ENCODE measurements at places on chromosomes 16 and 17.

- DNase-seq: no peak
Measured at GRCh38 chr17:77728474-77728795, 230.1 kb upstream of the TNRC6C start.

DNA sequence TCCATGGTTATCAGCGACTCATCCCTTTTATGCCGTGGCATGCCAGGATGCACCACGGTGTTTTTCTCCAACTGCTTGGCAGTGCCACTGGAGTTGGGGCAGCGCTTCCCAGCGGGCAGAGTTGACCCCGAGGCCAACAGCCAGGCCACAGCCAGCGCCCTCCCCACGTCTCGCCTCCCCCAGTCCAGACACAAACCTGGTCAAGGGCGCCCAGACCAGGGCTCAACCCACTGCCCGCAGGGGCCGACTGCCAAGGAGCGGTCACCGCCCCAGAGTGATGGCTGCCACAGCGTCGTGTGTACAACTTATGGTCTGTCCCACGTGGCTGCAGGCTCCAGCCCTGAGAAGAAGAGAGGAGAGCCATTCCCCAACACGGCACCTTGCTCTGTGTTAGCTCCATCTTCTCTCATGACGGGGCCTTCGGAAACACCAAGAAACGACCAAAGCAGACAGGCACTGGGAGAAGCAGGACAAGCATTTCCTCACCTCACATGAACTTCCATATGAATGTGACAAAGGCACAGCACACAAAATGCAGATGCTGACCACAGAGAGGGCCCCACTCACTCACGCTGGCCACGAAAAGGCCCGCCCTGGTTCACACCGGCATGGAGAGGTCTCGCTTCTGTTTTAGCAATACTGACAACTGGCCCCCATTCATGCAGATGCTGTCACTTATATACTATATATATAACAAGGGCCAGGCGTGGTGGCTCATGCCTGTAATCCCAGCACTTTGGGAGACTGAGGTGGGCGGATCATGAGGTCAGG, 27.0 kb downstream of the AXIN1 start:
- no peak for DNase-seq

DNA sequence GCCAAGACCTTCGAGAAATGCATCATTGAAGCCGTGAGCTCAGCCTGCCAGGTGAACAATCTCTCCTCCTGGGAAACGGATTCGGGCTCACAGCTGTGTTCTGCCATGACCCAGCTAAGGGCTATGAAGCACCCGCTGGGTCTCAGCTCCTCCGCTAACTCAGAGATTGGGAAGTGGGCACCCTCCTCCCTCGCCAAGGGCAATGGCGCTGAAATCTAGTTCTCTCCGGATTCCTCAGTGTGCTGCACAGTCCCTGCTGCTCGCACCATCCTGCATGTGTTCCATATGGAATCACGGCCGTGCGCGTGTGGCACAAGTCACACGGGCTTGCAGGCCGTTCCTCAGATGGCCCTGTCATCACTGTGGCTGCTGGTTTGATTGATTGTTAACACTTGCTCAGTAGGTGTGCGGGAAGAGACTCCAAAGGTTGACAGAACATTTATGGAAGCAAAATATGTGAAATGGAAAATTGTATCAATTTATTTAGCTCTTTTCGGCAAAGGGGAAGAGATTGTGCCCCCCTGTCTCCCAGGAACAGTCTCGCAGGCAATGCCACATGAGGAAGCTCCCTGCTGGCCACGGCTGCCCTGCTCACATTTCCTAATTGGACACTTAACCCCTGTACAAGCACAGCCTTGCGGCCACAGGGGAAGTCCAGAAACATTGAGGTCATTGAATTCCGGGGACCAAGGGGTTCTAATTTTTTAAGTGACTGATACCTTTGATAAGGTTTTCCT, 58.8 kb downstream of the RNF213 start:
- DNase-seq: no peak

DNA sequence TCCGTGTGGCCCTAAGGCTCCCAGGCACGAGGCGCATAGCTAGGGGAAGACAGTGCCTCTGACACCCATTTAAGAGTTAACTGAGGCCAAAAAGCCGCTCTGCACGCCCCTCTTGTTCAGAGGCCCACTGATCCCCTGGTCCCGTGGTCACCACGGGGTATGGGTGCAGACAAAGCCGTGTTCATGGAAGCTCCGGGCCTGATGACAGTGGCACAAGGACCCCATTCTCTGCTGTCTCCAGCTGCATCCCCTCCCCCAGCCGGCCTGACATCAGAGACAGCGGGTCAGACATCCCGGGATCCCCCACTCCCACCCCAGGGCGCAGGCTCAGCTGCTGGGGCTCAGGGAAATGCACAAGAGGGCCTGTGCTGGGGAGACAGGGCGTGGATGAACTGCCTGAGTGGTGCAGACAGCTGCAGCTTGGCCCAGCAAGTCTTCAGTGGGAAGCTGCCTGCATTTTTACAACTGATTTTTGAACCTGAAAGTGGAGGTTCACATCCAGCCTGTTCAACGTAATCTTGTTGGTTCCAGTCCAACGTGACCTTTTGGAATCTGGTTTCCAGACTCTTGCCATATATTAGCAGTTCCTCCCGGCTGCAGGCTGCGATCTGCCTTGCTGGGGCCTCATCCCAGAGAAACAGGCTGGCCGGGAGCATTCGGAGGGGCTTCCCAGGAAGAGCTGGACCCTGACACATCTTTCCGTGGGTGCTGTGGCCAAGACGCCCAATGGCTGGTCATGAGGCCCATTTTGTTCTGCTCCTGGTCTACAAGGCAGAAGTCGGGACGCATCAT, 9.7 kb upstream of the BAHCC1 start:
- no peak for DNase-seq

- DNase-seq: no peak
Measured at GRCh38 chr16:64878940-64879339, 242.9 kb downstream of the CDH11 start.

- no peak for DNase-seq
Measured at GRCh38 chr16:88359008-88359407, 23.8 kb upstream of the ZNF469 start.

GRCh38 chr17:74812109-74813009, 36.2 kb upstream of the NAT9 start:
- DNase-seq: no peak

- no peak for DNase-seq
Measured at GRCh38 chr16:85384833-85385462, 228.2 kb upstream of the GSE1 start.

GRCh38 chr17:31490019-31490650, 98.7 kb downstream of the RAB11FIP4 start:
- DNase-seq: peak; percentile 19

DNA sequence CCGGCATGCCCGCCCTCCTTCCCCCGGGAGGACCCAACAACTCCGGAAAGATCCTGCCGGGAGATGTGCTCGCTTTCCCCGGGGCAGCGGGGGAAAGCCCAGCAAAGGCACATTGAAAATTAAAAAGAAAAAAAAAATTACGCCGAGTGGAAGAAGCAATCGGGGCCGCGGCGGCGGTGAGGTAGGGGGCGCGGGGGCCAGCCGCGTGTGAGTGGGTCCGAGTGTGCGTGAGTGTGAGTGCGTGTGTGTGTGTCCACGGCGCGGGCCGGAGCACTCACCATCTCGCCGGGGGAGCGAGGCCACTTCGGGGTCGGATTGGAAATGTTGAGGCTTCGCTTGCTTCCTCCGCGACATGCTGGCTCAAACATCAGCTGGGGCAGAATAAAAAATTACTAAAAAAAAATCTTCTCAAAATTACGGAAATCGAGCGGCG, at the start of gene SALL1:
Gene SALL1 (minus strand): TSS at position 383 of the 433 bp plus-strand sequence. CDS start 29 bp downstream, at position 354.
- DNase-seq: no peak

DNA sequence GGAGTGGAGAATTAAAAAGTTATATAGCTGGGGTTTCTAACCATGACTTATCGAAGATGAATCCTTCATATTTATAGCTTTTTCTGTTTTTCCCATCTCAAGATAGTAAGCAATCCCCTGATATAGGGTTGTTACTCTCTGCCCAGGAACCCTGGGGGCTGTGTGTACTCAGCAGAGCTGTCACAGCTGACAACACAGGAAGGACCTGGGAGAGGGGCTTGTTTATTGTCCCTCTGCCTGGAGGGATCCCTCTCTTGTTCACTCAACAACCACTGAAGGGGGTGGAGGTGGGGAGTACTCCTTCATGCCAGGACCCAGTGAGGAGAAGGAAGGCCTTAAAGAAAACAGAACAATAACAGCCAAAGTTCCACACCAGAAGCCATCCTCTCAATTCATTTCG, 19.8 kb downstream of the ASIC2 start:
- DNase-seq: no peak

DNA sequence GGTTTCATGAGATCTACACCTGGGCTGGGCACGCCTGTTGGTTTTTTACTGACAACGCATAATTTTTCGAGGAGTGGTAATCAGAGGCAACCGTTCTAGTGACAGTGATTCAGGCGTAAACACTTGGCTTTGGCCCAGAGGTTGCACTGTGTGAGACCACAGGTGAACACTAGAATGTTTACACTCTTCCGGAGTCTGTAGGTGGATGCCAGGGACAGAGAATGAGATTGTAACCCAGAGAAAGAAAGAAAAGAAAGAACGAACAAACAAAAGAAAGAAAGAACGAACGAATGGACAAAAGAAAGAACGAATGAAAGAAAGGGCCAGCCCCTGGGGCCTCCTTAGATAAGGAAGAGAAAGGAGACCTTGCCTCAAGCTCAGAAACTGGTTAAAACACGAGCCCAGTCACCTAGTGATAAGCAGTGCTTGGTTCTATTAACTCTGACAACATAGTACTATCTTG, 113.2 kb downstream of the PRKCB start:
- DNase-seq: peak; percentile 69

GRCh38 chr17:48555258-48556228, 10.6 kb upstream of the HOXB2 start:
- DNase-seq: no peak

- peak; percentile 86 for DNase-seq
Measured at GRCh38 chr17:38701504-38702165, 3.4 kb upstream of the MLLT6 start.

DNA sequence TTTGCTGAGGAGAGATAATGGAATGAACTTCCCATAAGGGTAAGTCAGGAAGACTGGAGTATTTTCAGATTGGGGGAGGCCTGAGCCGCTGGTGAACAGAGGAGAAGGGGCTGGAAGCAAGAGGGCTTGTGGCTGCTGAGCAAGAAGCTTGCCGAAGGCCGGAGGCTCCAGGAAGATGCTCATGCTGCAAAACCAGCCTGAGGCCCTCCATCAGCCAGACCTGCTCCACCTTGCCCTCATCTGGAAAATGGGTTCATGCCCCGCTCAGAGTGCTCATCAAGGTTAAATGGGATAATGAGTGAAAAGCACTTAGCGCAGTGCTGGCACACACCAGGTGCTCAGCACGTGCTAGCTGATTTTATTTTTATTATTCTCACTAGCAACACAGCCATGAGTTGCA, 5.5 kb upstream of the ASGR1 start:
- no peak for DNase-seq

DNA sequence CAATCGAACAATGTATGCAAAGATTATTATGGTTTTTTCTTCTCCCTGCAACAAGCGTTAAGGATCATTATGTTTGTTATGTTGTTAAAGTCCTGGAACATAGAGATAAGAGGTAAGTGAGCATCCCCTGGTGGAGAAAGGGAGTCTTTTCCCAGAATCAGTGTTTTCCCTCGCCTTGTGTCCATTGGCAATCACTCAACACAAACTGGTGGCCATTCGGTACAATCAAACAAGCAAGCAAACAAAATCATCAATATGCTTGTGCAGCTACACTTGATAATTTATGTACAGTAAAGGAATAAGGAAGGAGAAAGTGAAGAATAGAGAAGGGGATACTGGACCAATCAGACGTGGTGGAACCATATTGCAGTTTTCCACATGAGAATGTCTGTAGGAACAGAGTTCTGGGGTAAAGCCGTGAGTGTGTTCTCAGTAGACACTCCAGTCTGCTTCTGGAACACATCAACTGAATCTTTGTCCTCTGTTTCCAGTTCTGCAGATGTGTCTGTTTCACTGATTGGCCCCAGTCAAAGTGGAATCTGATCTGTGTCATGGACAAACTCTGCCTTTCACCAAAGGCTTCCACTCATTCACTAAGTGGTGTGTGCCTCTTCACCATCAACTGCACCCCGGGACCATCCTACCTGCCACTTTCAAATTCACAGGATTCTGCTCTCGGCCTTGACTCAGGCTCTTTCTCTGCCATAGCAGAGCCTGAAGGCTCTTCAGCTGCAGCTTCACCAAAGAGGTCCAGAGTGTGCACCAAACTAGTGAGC, 169.5 kb downstream of the AHSP start:
- DNase-seq: no peak

DNA sequence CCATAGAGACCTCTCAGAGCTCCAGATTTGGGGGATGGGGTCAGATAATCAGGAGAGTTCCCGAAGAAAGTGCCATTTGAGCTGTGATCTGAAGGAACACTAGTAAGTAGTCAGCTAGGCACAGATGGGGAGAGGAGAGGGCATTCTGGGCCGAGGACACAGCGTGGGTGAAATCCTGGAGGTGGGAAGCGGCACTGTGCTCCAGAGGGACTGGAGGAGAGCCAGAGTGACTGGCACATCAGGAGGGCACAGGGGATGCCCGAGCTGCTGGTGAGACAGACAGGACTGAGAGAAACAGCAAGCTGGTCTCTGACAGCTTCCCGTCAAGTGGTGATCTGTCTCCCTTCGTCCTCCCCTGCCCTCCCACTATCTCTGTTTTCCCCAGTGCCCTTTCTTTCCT, 40.6 kb downstream of the KNOP1 start:
- DNase-seq: no peak

DNA sequence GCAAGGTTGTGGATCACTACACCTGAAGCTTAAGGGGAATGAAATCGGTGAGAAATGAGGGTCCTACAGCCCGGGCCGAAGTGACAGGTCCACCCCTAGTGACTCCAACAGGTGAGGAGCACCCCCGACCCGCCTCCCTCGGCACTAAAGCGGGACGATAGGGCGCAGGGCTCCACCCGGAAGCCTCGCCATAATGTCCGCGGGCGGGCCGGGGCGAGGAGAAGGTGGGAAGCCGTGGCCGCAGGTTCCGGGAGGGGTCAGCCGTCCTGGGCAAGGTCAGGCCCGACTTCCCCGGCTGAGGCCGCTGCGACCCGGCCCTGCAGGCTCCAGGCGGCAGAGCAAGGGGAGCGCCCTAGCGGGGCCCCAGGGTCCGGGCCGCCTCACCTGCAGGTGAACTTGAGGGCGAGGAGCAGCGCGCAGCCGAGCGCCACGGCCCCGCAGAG, 543 bp downstream of the TXNDC11 start:
- peak; percentile 50 for DNase-seq

DNA sequence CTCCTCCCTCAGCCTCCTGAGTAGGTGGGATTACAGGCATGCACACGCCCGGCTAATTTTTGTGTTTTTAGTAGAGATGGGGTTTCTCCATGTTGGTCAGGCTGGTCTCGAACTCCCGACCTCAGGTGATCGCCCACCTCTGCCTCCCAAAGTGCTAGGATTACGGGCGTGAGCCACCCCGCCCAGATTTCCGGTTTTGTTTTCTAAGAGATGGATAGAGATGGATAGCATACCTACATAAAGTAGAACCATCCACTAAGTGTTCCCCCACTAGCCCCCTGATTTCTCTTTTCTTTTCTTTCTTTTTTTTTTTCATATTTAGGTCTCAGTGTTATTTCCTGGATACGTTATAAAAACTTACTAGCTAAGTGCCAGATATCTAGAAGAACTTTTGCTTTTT, 2.0 kb downstream of the WSB1 start:
- peak; percentile 31 for DNase-seq
